GM12892 (cell line): ENCODE measurements at places on chromosomes 2 and 18.

DNA sequence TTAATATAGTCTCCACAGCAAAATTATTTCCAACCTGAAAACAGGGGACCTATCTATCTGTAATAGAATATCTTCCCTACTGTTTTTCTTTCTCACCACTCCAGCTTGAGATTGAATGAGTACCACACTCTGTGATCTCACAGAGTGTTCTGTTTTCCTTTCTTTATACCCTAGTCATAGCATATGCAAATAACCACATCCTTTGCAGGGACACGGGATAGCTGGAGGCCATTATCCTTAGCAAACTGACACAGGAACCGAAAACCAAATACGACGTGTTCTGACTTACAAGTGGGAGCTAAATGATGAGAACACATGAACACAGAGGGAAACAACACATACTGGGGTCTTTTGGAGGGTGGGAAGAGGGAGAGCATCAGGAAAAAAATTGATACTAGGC lies 224.7 kb downstream of the SLC8A1 start:
- no peak for DNase-seq

DNA sequence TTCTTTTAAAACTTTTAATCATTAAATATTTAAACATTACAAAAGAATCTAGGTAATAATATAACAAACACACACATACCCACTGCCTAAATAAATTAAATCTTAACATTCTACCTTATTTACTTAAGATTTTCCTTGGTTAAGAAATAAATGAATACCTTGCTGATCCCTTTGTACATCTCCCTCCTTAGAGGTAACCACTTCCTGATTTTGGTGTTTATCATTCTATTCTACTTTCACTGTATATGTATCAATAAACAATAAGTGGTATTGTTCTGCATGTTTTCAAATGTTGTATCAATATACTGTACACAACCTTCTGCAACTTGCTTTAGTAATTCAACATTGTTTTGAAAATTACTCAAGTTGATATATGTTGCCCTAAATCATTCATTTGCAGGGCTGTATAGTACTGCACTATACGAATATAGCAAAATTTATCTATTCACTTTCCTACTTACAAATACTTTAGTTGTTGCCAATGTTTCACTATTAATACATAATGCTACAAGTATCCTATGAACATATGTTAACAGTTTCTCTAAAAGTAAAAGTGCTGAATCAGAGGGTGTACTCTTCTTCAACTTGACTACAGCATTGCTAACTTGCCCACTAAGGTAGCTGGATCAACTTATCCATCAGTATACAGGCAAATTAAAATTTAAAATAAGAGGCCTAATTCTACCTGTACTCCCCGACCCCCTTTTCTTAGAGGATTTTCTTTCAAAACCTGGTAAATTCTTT lies 65.8 kb downstream of the MEMO1 start:
- no peak for DNase-seq

DNA sequence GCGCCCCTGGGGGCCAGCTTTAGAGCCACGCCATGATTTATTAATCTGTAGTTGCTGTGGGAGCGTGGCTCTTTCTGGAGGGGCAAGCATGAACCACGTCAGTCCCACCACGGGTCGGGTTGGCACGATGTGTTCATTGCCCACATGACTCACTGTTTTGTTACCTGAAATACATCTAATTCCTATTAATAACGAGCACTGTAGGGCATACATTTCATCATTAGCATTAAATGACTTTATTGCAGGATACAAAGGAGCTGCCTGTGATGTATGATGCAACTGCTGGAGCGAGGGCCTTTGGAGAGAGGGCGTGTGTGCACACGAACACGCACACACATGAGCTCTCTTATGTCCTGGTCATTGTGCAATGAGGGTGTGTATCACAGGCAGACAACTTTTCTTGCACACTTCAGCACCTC lies 127.0 kb downstream of the INHBB start:
- DNase-seq, result no peak

GRCh38 chr2:227509824-227510619 lies 38.1 kb downstream of the AGFG1 start:
- no peak for DNase-seq

GRCh38 chr2:237875256-237876060 lies 16.0 kb downstream of the RAMP1 start:
- no peak for DNase-seq

DNA sequence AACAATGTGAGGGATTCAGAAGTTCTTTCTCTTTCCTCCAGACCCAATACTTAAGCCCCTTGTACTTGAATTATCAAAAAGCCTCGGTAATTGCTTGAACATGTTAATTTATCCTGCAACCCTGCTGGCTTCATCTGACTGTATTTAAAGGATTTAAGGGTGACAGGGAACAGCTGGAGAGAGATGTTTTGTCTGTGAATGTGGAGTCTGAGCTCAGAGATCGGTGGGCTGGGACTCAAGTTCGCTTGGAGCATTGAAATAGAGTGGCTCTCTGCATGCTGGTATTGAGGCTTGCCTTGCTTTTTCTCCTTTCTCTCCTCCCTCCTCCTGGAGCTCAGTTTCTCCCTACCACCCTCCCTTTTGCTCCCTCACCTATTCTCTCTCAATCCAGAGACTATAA lies 73.6 kb downstream of the BOD1L2 start:
- no peak for DNase-seq

DNA sequence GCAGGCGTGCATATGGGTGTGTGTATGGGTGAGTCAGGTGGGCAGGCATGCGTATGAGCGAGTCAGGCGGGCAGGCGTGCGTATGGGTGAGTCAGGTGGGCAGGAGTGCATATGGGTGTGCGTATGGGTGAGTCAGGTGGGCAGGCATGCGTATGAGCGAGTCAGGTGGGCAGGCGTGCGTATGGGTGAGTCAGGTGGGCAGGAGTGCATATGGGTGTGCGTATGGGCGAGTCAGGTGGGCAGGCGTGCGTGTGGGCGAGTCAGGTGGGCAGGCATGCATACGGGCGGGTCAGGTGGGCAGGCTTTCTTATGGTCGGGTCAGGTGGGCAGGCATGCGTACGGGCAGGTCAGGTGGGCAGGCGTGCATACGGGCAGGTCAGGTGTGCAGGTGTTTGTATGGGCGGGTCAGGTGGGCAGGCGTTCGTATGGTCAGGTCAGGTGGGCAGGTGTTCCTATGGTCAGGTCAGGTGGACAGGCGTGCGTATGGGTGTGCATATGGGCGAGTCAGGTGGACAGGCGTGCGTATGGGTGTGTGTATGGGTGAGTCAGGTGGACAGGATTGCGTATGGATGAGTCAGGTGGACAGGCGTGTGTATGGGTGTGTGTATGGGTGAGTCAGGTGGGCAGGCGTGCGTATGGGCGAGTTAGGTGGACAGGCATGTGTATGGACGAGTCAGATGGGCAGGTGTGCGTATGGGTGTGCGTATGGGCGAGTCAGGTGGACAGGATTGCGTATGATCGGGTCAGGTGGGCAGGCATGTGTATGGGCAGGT lies 28.7 kb upstream of the KLF11 start:
- DNase-seq, result no peak

- no peak for DNase-seq
These were observed 95.5 kb upstream of the TTC27 start for GRCh38 chr2:32532341-32532740.

DNA sequence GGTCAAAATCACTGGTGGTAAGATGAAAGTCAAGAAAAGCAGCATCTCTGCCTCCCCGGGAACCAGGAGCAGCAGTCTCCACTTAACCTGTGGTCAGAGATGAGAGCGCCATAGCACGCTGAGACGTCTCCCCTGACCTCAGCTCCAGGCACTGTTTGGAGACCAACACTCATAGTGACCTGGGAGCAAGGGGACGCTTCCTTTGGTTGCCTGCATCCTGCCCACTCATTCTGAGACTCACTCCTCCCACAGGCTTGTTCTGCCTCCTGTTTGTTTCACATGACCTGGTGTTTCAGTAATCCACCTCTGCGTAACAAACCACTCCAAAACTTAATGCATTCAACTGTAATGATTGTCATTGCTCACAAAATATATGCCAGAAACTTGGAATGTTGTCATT lies 139.3 kb downstream of the ACOXL start:
- no peak for DNase-seq

DNA sequence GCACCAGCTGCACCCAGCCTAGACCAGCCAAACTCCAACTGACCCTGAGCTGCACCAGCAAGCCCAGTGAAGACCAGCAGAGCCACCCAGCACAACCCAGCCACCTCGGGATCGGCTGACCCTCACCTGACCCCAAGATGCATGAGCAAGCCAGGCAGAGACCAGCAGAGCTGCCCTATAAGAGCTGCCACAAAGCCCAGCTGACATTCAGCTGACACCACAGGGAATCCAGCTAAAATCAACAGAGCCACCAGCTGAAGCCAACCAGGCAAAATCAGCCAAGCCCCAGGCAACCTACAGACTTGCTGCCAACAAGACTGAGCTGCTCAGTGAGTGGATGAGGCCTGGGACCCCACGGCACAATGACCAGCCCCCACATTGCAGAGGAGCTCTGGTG lies 54.6 kb downstream of the CYP27C1 start:
- DNase-seq, result no peak

- no peak for DNase-seq
These were observed 218.9 kb upstream of the TANK start for GRCh38 chr2:160941290-160941846.

DNA sequence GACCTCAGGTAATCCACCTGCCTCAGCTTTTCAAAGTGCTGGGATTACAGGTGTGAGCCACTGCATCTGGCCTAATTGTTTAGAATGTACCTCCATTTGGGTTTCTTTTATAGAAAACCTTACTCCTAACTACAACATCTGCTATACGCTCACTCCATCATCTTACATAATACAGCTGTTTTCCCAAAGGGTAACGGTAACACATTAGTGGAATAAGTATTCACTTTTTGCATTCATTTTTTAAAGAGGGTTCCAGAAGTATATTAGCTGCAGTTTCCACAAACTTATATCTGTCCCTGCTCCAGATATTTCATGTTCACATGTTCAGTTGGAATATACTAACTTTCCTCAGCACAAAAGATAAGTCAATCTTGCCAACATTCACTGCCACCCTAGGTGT lies 640.1 kb upstream of the FSHR start:
- DNase-seq, result no peak

DNA sequence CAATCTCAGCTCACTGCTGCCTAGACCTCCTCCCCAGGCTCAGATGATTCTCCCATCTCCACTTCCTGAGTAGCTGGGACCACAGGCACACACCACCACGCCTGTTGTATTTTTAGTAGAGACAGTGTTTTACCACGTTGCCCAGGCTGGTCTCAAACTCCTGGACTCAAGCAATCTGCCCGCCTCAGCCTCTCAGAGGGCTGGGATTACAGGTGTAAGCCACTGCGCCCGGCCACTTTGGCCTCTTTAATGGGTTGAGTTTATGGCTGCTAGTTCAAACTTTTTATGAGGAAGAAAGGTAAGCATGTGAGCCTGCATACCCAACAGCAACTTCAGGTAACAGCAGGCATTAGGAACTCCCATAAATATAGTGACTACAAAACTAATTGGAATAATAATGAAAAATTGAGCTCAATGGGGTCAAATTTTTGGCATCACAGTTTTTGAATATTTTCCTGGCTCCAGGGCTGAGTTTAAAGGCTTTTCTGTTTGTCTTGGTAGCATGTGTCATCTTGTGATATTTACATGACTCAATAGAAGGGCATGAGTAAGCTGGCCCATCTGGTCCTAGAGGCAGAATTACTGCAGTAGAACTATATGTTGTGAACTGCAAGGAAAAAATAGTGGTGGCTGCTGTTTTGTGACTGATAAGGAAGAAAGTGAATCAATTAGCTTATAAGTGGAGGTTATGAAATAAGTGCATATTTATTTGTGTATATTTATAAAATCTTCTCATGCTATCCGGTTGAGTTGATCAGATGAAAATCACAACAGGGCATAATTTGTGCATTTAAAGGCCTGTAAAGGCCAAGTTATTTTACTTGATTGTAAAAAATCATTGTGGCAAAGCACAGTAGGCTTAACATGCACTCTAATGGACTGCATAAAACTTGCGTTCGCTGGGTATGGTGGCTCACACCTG lies 24.8 kb downstream of the GALM start:
- DNase-seq, result no peak

GRCh38 chr2:209525331-209525730 lies 101.5 kb downstream of the MAP2 start:
- DNase-seq, result no peak

GRCh38 chr2:204477358-204477950 lies 67.8 kb upstream of the PARD3B start:
- DNase-seq, result no peak

- DNase-seq, result no peak
These were observed 6.2 kb upstream of the INPP4A start for GRCh38 chr2:98438190-98439133.

- no peak for DNase-seq
These were observed 15.0 kb upstream of the MARCHF4 start for GRCh38 chr2:216387262-216387661.

GRCh38 chr2:234025891-234026401 lies 24.6 kb upstream of the SPP2 start:
- DNase-seq, result no peak

- DNase-seq, result no peak
These were observed 102.8 kb upstream of the STPG4 start for GRCh38 chr2:47257946-47258348.
